ENCODE measurements at places on chromosomes 2 and 18.

DNA sequence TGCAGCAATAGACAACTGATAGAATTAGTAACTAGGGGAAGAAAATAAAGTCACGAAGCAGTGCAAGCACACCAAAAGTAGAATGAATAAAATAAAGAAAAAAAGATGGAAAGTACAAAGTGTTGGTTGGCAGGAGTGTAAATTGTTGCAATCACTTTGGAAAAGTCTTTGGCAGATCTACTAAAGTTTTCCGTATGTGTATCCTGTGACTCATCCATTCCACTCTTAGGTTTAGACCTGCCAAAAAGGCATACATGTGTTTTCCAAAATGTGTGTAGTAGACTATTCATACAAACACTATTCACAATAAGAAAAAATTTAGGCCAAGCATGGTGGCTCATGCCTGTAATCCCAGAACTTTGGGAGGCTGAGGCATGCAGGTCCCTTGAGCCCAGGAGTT is 282.1 kb upstream of the FSIP2 start:
- DNase-seq = no peak

DNA sequence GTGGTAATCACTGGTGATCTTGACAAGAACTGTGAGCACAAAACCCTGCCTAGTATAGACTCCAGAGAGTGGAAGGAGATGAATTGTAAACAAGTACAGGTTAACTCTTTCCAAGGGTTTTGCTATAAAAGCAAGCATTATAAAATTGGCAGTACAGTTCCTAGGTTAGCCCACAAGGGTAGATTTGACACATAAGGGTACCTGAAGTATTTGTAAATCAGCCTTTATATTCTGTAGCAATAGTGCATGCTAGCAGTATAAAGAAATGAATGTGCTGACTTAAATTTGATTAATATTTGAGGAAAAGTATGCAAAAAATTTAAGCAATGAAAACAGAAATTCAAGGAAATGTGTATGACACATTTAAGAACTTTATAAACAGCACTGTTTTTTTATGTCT is 42.4 kb downstream of the SP3 start:
- no peak for DNase-seq

DNA sequence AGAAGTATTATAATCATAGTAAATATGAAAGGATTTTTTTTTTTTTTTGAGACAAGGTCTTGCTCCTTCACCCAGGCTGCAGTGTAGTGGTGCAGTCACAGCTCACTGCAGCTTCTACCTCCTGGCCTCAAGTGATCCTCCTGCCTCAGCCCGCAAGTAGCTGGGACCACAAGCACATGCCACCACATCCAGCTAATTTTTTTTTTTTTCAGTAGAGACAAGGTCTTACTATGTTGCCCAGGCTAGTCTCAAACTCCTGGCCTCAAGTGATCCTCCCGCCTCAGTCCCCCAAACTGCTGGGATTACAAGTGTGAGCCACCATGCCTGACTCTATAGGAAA is 301.6 kb upstream of the STON1 start:
- DNase-seq = no peak

DNA sequence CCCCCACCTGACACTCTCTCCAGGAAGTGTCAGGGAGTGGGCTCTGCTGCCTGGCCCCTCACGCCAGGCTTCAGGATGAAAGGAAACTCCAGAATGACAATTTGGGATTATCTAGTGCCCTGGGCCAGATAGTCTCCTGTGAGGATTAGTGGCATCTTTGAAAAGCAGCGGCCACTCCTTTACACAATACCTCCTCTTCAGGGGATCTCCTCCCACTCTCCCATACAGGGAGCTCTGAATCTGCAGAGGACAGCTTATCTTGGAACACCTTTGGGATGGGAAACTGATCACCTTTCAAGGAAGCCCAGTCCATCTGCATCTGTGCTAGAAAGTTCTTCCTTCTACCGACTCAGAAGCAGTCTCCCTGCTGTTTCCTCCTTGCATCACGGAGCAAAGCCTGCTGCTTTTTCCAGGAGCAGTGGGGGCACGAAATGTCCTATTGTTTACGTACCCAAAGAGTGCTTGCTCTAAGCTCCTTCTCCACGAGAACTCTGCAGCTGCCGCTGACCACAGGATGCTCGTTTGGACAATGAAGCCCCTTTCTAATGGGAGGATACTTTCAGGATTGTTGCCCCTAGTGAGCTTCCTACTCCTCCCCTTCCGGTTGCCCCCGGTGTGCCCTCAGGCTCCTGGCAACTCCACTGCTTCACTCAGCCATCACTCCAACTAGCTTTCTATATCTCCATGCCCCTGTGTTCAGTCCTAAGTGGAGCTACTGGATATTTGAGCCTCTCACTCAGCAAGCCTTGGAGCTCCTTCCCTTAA is 31.5 kb downstream of the SIX3 start:
- DNase-seq = peak; percentile 31

DNA sequence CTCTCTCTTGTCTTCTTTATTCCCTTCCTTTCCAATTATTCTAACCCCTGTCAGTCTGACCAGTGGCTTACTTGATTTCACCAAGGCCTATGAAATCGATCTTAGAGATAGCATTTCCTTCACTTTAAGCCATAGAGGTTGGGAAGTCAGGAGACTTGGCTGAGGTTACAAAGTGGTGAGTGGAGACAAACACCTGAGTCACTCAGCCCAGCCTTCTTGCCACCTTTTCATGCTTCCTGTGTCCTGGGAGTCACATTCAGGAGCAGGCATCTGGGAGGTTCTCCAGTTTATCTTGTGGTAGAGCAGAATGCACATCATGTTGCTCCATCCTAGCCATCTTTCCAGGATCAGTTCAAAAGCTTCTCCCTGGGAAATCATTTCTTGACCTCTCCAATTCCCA is 59.1 kb downstream of the VSNL1 start:
- DNase-seq = no peak

GRCh38 chr2:150476286-150476685 is 11.2 kb downstream of the RND3 start:
- no peak for DNase-seq

GRCh38 chr2:27737676-27738348 is 33.7 kb upstream of the MRPL33 start:
- DNase-seq = no peak

DNA sequence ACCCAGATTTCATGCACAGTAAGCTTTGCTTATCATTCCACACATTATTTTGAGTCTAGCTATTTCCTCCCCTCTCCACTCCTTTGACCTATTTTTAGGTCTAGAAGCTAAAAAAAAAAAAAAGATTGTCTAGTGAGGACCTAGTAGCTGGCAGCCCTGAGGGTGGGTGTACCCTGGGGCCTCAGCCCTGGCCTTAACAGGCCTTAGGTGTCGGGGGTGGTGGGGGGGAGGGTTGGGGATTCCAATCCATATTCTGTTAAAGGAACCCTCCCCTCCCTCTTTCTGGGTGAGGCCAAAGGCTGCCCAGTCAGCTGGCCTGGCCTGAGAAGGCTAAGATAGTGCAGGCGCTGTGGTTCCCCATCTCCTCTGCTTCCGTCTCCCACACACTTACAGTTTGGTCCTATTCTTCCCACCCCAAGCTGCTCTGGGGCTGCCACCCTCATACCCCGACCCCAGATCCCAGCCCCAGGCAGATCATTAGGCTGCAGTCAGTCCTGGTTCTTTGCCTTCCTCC is 65.5 kb upstream of the HK2 start:
- DNase-seq = no peak

Measured in left forelimb (tissue), 1 donor.